ENCODE measurements at places on chromosomes 2 and 18.

DNA sequence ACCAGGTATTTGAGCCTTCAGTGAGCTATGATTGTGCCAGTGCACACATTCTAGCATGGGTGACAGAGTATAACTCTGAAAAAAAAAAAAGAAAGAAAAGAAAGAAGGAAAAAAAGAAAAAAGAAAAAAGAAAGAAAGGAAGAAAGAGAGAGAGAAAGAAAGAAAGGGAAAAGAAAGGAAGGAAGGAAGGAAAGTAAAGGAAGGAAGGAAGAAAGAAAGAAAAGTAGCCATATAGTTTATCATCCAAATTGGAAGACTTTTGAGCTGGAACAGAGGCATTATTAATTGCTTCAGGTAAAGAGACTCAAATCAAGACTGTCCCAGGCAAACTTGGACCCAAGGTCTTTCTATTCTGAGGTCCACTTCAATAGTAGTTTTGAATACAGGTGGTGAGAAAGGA lies 32.9 kb upstream of the ZEB2 start:
- no peak for DNase-seq

GRCh38 chr2:25606892-25607291 lies 66.5 kb downstream of the DTNB start:
- DNase-seq, result no peak

- DNase-seq, result no peak
Measured at GRCh38 chr2:64792995-64793639, 139.4 kb upstream of the SERTAD2 start.

DNA sequence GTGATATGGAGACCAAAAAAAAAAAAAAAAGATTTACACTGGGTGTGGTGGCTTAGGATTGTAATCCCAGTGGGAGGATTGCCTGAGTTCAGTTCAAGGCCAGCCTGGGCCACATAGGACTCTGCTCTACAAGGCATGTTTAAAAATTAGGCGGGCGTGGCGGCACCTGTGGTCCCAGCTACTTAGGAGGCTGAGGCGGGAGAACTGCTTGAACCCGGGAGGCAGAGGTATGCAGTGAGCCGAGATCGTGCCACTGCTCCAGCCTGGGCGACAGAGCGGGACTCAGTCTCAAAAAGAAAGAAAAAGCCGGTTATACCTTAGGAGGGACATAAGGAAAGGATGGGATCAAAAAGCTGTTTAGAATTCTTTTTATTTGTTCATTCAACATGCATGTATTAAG lies 707 bp upstream of the SPDYA start:
- DNase-seq, result no peak

GRCh38 chr2:220653776-220654175 lies 918.3 kb downstream of the EPHA4 start:
- DNase-seq, result no peak

- DNase-seq, result no peak
Measured at GRCh38 chr2:49069829-49070228, 84.5 kb downstream of the FSHR start.

- DNase-seq, result no peak
Measured at GRCh38 chr18:78565240-78565639, 414.4 kb upstream of the SALL3 start.

DNA sequence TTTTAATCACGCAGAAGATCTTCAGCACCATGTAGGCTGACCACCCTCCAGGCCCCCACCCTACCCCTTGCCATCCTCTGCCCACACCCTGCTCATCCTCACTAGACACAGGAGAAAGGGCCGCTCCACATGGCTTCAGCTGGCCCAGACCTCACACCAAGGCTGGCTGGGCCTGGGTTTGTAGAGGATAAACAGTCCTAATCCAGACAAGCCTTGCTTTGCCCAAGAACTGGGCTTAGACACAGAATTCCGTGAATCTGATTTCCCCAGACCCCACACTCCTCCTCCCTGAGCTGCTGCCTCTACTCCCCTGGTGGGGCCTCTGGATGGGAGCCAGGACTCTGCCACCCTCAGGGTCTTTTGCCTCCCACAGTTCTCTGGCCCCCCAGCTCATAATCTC lies 185.3 kb downstream of the CYP26B1 start:
- no peak for DNase-seq

DNA sequence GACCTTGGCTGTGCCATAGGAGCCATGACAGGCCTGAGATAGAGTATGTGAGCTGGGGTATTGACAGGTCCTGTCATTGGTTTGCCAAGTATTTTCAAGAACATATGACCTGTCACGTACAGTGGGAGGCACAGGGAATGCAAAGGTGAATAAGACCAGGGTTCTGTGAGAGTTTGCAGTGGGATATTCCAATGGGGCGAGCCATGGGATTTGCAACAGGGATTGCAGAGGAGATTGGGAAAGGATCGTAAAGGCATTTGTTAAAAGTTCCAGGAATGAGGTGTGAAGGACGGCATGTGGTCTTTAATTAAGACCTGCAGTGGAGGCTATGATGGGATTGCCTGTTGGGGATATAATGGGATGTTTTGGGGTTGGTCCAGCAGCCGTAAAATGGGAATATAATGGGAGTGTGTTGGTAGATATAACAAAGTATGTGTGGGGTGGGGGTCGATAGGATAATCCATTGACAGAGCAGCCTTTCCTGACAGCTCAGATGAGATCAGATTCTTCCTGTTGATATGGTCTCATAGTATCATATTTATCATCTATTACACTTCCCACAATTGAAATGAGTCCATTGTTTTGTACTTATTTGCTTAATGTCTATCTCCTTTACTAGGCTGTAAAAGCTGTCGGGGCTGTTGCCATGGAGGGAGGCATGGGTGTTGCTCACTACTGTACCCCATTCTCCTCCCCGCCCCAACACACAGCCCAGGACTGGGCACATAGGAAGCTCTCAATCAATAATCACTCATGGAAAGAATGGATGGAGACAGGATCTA lies 38.1 kb downstream of the PKDCC start:
- no peak for DNase-seq

DNA sequence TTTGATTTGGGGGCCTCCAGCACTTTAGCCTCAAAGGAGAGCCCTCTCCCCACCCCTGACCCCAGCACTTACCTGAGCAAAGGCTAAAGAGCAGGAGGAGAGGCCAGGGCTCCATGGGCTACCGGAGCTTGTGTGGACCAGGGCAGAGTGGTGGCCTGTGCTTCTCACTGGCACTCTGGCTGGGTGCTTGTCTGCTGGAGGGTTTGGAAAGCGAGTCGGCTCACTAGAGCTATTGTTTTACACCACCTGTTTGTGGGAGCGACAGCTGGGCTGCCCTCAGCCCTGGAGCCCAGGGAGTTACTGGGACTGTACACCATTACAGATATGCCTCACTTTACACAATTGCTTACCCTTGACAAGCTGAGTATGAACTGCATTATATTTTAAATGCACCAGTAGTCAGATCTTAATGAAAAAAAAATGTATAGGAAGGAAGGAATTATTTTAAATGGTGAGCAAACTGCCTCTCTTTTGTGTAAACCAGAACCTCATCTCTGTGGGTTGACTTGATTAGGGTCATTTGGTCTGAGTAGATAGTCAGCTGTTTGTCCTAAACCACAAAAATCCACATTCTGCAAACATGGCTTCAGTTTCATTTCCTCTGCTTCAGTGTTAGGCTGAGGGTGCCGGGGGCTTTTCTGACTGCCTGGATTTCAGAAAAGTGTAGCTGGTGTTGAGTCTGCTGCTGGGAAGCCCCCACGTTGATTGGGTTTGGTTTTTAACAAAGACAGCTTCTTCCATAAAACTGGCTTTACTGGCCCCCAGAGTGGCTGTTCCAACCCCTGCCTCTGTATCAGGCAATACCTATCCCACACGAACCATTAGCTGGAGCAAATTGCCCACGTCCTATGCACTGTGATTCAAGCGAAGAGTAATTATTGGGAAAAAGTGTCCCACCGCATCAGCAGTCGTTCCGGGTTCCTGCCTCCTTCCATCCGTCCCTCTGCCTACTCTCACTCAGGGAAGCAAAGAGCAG lies at the start of gene CHRNA1:
Gene CHRNA1 (minus strand): TSS at position 193 of the 976 bp plus-strand sequence. CDS start 78 bp downstream, at position 115.
- DNase-seq, result no peak

DNA sequence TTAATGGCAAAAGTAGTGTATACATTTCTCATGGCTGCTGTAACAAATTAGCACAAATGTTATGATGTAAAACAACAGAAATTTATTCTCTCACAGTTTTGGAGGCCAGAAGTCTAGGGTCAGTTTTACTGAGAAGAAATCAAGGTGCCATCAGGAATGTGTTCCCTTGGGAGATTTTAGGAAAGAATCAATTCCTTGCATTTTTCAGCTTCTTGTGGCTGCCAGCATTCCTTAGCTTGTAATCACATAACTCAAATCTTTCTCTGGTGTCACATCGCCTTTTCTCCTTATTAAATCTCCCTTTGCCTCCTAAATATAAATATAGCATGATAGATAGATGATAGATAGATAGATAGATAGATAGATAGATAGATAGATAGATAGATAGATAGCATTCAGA lies 307.0 kb upstream of the REG3G start:
- no peak for DNase-seq

- DNase-seq, result no peak
Measured at GRCh38 chr2:222782201-222782730, 78.6 kb upstream of the ACSL3 start.

GRCh38 chr2:226691255-226691654 lies 108.4 kb downstream of the IRS1 start:
- DNase-seq, result no peak

DNA sequence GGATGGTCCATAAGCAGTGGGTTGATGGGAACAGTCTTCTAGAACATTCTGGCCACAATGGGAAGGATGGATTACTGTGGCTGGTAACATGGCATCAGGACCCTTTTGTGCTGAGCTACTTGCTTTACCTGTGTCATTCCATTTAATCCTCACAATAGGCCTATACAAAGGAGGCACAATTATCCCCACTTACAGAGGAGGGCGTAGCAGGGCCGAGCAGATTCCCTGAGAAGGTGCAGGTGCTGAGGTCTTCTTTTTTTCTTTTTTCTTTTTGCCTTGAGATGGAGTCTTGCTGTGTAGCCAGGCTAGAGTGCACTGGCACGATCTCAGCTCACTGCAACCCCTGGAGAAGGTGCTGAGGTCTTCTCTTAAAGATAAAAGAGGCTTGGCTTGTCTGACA lies 6.7 kb upstream of the LRRC30 start:
- no peak for DNase-seq

DNA sequence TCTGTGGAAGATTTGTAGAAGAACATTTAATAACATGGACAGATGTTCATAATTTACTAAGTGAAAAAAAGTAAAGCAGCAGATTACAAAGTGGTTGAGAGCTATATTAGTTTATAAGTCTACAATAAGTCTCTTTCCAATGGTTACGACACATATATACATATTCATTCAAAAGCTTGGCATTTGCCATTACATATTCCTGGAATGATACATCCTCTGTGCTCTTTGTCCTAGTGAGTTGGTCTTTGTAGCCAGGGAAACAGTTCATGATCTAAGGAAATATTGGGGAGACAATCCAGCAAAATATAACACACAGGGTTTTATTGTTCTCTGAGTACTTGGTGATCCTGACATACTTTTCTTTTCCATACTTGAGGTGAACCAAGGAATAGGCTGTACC lies 32.5 kb upstream of the SOS1 start:
- no peak for DNase-seq

DNA sequence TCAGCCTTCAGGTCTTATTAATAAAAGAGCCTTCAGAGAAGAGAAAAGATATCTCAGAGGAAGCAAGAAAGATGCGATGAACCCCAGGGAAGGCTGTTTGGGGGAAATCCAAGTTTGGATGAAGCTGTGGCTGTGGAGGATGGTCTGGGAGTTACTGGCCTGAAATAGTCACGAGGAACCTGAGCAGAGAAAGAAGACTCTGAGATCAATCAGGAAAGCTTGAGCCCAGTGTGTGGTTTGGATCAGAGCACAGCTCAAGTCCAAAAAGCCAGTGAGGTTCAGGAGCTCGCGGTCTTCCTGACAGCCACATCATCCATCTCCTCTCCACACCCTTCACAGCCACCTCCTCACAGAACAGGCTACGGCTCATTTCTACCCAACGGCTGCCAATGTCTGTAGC lies 87.4 kb upstream of the SERPINE2 start:
- DNase-seq, result no peak
